ENCODE measurements at places on chromosomes 4 and X. TPM values are rescaled to one million over a fixed set of nuclear protein-coding genes. Genes with fewer than 3 reads are reported as not detected.

TAF7L gene
- 0.31 TPM for total RNA-seq

DNA sequence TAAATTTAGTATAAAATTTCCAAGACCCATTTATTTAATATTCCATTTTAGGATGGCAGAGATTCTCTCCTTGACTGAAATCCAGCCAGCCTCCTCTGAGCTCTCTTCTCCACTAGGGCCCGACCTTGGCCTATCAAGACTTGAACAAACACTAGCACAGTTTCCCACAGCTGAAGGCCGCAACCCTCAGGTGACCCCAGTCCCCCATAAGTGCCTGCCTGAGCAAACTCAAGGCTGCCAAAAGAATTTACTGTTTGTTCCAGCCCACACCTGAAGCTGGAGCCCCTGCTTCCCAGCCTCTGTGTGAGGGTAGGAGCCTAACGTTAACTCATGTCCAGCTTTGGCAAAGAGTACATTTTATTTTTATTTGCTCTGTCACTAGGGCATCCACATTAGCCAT, 629.0 kb upstream of the ZFP42 start:
- H3K27me3 ChIP-seq = no peaks in the 10 kb centered on the region
- H3K27ac ChIP-seq = no peak overlapping the region
- H3K4me1 ChIP-seq = peaks cover 11% of the 10 kb centered on the region

- no peaks in the 10 kb centered on the region for H3K36me3 ChIP-seq
- peaks cover 2% of the 10 kb centered on the region for H3K27me3 ChIP-seq
- H3K4me1 ChIP-seq = no peaks in the 10 kb centered on the region
- H3K27ac ChIP-seq = no peak overlapping the region
- H3K4me3 ChIP-seq = no peak overlapping the region
- DNase-seq = no peak
These were observed 162.5 kb upstream of the MED14 start for GRCh38 chrX:40897718-40898270.

DNA sequence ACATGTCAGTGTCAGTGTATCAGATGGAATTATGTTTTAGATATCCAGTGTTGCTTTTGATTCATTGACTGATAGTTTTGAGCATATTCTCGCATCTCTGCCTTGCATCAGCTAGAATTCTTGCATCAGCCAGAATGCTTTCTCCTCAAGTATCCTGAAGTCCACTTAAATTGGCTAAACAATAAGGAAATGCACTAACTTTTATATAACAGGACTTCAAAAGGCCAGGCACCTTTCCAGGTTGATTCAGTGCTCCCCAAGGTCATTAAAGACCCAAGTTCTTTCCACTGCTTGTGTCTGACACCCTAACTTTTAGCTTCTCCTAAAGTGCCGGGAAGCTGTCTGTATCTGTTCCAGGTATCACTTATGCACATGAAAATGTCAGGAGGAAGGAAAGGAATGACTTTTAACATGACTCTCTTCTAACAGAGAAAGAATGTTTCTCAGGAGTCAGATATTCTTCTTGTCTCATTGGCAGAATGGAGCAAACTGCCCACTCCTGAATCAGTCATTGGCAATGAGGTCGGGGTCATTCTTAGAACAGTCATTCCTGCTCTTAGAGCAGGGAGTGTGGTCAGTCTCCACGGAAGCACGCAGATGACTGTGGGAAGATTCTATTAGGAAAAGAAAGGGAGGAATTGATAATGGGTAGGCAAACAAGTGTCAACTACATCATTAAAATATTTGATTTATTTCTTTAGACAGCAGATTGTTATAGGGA, 92.9 kb upstream of the TLL1 start:
- H3K4me1 ChIP-seq = no peaks in the 10 kb centered on the region
- no peak overlapping the region for H3K27ac ChIP-seq
- H3K27me3 ChIP-seq = no peaks in the 10 kb centered on the region

DNA sequence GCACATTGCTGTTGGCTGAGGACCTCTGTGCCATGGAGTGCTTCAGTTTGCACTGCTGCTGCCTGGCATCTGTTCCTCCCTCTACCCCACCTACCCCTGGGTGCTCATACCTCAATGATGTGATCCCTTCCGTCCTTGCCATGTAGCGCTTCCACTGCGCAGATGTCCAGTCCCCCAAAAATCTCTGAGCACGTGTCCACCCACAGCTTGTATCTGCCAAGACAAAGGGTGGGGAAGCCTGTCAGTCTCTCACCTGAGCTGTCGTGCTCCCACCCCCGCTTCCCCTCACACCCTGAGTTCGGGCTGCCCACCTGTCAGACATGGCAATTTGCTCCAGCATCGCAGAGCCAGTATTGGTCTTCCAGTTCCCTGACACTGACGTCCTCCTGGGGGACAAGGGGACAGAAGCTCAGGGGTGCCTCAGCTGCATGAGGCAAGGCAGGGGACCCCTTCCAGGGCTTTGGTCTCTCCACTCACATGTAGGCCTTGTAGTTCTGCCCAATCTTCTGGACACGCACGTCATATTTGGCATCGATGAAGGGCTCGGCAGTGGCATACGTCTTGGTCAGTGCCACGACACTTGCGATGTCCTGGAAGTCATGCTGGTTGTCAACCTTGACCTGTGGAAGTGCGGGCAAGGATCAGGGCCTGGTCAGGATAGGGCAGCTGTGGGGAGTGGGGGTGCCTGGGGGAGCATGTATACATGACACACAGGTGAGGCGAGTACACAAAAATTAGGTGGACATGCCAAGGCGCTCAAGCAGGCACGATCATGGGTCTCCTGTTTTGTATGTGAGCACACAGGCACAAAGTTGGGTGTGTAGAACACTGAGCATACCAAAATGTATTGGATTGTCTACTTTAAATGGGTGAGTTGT, 6.0 kb upstream of the TIMP1 start:
- peaks cover 9% of the 10 kb centered on the region for H3K36me3 ChIP-seq
- H3K27me3 ChIP-seq = no peaks in the 10 kb centered on the region
- peaks cover 51% of the 10 kb centered on the region for H3K4me1 ChIP-seq
- no peak overlapping the region for H3K27ac ChIP-seq
- H3K4me3 ChIP-seq = no peak overlapping the region

DNA sequence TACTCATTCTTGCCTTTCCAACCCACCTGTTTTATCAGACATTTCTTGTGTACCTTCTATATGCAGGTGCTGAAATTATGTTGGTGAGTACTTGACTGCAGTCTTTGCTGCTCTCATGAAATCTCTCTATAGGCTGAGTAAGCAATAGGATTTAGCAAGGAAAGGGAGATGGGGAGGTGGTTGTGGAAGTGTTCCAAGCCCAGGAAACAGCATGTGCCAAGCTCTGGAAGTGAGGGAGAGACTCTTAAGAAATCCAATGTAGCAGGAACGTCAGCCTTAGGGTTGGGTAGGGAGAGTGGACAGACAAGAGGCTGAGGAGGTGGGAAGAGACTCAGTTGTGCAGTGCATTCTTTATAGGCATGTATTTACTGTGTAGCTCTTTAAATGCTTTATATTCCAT, 5.6 kb downstream of the SEPTIN11 start:
- H3K27me3 ChIP-seq = peaks cover 10% of the 10 kb centered on the region
- peak overlapping the region; percentile 50 for H3K27ac ChIP-seq
- no peak for DNase-seq
- H3K4me3 ChIP-seq = peak overlapping the region; percentile 46

GAGE12E gene
- total RNA-seq = not detected

GRCh38 chr4:47836641-47837093, 1.2 kb downstream of the CORIN start:
- H3K4me3 ChIP-seq = peak overlapping the region; percentile 91
- DNase-seq = peak; percentile 74

GLUD2 gene
- 0.21 TPM for total RNA-seq

SORCS2 gene
- total RNA-seq = not detected

NXF2 gene
- total RNA-seq = not detected

METTL14 gene
- 35.2 TPM for total RNA-seq

DNA sequence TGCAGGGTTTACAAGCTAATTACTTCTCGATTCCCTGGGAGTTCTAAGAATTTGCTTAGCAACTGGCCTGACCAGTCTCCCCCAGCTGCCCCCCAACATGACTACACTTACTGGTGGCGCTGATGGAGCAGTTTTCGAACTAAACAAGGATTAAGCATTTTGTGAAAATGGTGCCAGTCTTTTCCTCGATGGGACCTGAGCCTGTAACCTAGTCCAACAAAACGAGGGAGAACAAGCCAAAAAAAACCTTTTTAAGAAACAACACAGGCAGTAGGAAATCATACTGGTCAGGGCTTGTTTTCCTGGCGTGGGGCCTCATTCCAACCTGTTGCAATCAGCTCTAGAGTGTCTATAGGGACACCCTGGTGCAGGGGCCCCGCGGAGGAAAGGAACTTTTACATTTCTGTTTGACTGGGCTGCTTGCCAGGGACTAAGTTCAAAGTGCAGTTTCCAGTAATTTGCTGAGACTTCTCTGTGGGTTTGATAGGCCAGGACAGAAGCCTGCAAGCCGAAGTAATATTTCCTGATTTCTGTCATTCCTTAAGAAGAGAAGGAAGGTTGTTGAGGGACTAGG, 158.7 kb downstream of the SPRY1 start:
- H3K27ac ChIP-seq = no peak overlapping the region
- H3K4me3 ChIP-seq = no peak overlapping the region
- DNase-seq = no peak
- H3K4me1 ChIP-seq = peaks cover 36% of the 10 kb centered on the region
- peaks cover 4% of the 10 kb centered on the region for H3K27me3 ChIP-seq

GRCh38 chr4:138775890-138776289, 239.7 kb upstream of the NOCT start:
- peaks cover 10% of the 10 kb centered on the region for H3K27me3 ChIP-seq
- no peak for DNase-seq
- H3K4me1 ChIP-seq = no peaks in the 10 kb centered on the region
- H3K27ac ChIP-seq = no peak overlapping the region
- no peaks in the 10 kb centered on the region for H3K36me3 ChIP-seq

GRCh38 chr4:132565542-132565941, 583.6 kb upstream of the PCDH10 start:
- no peaks in the 10 kb centered on the region for H3K4me1 ChIP-seq
- H3K27ac ChIP-seq = no peak overlapping the region
- no peak overlapping the region for H3K4me3 ChIP-seq
- no peak for DNase-seq
- no peaks in the 10 kb centered on the region for H3K27me3 ChIP-seq

TENT5D gene
- not detected for total RNA-seq

AMELX gene
- total RNA-seq = not detected

DNA sequence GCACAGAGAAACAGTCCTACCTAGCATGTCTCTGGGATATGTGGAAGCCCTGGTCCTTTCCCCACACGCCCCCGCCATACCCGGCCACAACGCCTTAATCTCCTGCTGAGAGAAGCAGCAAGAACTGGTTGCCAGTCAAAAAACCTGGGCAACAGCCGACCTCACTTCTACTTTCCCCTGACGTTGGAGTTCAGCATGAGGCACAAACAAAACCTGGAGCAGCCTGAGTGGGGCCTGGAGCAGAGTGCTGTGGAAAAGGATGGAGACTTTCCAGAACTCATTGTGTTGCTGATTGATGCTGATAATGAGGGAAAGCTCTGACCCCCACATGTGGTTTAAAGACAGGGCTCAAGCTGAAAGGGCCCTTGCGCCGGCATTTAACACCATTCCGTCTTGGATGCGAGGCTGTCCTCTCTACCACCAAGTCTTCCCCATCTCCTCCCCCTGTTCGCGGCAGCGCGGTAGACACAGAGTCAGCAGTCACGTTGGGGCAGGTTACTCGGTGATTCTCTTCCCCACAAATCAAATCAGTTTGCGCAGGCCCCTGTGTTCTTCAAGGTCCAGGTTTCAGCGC, 666 bp downstream of the CCDC158 start:
- H3K27me3 ChIP-seq = peaks cover 20% of the 10 kb centered on the region
- peak overlapping the region; percentile 69 for H3K4me3 ChIP-seq
- no peak for DNase-seq
- H3K36me3 ChIP-seq = no peaks in the 10 kb centered on the region

GABRE gene
- total RNA-seq = 2.8 TPM

Measured in HFFc6 (cell line).